ENCODE measurements at places on chromosomes 6 and 20.

DNA sequence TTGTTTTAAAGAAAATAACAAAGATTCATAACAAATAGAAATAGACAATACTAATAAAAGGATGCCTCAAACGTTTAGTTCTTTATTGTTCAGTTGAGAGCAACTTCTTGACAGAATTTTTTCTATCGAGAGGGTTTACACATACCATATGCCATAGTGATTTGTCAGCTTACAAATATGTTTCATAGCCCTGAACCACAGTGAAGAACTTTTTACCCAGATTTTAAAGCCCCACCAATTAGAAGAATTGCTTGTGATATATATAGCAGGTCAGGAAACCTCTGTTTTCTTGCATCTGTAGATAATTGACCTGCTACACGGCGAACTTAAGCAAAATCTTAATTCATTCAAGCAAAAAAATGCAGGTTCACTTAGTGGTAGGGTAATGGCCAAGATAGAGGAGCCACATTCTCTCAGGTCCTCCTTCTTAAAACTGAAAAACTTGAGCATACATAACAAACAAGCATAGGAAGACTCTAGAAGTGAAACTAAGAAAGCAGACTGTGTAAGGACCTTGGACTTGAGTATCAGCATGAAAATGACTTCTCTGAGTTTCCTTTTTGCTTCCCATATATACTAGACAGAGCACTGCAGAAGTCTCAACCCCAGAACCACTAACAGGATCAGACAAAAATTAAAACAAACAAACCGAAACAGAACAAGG lies 39.5 kb downstream of the CRISP1 start:
- peak; percentile 5 for DNase-seq

DNA sequence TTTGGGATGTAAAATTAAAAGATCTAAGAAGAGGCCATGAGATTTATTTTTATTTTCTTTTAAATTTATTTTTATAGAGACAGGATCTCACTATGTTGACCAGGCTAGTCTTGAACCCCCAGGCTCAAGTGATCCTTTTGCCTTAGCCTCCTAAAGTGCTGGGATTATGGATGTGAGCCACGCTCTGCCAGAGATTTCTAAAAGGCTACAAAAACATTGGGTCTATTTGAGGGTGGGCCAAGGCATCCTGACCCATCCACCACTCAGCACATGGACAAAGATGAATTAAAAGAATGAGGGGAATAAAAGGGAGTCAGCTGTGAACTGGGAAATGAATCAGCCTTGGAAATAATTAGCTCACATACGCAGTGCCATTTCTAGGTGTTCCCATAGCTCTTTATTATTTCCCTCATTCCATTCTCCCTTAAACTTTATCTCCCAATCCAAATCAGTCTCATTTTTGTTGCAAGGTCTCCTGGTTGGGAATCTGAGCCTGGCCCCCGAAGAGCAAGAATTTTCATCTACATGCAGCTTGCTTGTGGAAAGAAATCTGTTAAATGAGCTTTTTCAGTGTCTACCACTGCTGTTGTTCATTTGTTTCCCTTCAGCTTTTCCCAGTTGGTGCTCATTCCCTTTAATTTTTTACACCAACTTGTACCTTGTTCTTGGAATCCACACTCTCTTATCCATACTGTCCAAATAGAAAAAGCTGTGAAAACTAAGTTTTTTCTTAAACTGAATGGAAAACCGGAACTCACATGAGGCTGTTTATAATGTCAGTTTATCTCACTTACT lies 66.9 kb downstream of the MKKS start:
- DNase-seq = no peak

GRCh38 chr20:57417051-57417689 lies 26.0 kb downstream of the RBM38 start:
- no peak for DNase-seq

DNA sequence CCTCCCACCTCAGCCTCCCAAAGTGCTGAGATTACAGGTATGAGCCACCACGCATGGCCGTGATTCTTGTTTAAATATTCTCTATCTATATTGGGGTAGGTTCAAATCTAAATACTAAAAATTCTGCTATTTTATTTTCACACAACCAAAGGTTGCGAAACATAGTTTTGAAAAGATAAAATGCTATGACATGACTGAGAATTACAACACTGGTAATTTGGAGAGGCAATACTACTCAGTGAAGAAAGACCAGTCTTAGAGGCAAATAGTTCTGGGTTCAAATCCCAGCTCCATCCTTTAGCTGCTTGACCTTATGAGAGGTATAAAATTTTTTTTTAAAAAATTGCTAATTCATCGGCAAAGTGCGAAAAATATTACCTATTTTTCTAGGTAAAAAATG lies 137.0 kb upstream of the PREP start:
- no peak for DNase-seq

DNA sequence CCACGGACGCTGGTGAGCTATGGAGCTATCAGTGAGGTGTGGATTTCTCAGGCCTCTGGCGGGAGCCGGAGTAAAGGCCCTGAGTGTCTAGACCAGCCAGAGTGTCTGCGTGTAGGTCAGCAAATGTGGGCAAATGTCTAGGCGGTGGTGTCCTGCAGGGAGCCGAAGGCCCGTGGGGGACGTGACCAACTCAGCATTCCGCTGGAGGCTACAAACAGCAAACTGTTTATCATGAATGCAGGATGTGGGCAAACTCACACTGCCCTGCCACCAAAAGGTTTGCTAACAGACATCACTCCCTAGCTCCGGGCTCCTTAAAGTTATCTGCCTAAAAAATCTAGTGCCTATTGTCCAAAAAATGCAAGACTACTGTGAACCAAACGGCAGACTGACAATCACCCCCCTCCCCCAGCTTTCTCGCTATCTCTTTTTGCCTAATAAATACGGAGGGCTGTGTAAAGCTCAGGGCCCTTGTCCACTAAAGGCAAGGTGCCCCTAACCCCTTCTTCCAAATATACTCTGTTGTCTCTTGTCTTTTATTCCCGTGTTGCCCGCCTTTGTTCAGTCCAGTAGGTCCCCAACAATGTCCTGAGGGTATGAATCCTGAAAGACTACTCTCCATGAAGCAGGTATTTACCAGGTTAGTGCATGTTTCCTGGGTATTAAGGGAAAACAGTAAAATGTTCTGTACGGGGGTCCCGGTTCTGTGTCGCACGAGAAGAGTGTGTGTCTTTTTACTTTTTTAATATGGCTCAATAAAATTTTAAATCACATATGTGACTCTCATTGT lies 29.0 kb upstream of the AFDN start:
- no peak for DNase-seq

GRCh38 chr6:44463728-44464450 lies 76.4 kb downstream of the CDC5L start:
- no peak for DNase-seq

GRCh38 chr6:108578595-108579327 lies 18.0 kb downstream of the FOXO3 start:
- no peak for DNase-seq

- DNase-seq = no peak
Measured at GRCh38 chr6:138204792-138205384, 13.4 kb downstream of the PBOV1 start.

DNA sequence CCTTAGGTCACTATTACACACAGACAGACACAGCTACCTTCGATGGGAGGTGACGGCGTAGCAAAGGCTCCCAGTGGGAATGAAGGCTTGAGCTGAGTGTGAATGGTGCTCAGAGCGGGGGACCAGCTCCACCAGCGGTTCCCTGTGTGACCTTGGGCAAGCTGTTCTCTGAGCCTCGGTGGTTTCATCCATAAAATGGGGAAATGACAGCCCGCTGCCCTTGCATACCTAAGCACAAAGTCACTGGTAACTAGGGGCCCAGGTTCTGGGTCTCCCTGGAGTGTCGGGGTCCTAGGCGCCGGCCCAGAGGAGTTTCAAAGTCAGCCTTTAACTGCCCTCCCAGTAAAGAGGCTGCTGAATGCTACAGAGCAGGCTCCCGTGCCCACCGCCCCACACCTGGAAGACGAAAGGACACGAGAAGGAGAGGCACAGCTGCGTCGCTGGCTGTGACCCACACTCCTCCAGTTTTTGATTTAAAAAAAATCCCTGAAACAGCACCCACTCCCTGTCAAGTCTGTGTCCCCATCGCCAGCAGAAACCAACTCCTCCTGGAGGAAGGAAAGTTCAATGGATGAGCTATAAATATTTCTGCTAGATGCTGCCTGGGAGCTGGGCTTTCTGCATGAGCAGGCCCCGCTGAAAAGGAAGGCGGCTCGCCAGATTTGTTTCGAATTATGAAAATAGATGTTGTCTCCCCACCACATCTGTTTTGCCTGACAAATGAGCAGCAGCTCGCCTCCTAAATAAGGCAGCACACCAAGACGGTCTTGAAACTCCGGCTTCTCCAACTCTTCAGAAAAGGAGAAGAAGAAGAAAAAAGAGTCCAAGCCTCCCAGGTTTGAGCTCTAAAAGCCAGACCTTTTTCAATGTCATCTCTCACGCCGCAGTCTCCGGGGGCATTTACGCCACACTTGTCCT lies 27.4 kb downstream of the PMEPA1 start:
- no peak for DNase-seq

- DNase-seq = no peak
Measured at GRCh38 chr20:48224533-48225050, 439.3 kb upstream of the SULF2 start.
